ENCODE measurements at places on chromosomes 4 and X.

DNA sequence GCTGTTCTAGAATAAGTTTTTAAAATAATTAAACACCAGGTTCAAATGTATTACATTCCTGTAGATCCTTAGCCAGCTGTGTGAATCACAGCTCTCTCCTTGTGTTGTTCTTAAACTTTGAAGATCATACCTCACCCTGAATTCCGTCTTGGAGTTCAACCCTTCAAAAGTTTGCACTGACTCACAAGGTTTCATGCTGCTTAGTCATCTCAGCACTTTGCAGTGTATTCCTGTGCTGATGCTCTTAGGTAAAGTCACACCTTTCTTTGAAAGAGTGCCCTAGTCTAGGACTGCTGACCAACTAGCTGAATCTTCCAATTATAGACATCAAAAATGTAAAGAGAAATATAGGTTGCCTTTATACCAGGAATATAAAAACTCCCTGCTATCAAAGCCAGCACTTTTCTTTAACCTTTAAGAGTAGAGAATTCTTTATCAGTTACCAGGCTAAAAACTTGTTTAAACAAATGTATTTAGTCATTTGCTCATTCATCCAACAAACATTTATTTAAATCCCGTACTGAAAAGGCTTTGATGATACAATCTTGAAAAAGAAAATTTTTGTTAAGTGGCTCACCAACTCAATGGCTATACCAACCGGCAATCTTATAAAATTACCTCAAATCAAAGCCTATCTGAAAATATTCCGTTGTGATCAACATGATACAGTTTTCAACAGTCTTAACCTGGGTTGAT is 169.7 kb downstream of the RAP1GDS1 start:
- DNase-seq: no peak

- DNase-seq: no peak
Measured at GRCh38 chr4:74659576-74660411, 134.5 kb downstream of the BTC start.

GRCh38 chr4:71867598-71867997 is 83.7 kb upstream of the GC start:
- no peak for DNase-seq

GRCh38 chr4:86908251-86908657 is 16.0 kb upstream of the C4orf36 start:
- DNase-seq: no peak

GRCh38 chr4:162849937-162850336 is 316.8 kb downstream of the NAF1 start:
- no peak for DNase-seq

DNA sequence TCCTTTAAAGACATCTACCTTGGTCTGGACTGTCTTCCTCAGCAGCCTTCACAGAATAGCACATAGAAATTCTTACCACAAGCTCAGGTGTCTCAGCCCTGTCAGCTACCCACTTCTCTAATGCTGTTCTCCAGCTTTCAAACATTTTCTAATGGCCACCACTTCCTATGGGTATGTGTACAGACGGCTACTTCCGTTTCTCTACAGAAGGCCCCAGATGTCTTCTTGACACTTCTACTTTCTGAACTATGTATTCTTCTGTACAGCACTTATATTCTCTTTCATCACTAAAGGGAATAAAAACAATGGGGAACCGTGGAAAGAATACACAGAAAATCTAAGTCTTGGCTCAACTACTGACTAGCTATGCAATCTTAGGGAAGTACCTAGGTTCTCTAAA is 13.3 kb downstream of the OPHN1 start:
- DNase-seq: no peak

DNA sequence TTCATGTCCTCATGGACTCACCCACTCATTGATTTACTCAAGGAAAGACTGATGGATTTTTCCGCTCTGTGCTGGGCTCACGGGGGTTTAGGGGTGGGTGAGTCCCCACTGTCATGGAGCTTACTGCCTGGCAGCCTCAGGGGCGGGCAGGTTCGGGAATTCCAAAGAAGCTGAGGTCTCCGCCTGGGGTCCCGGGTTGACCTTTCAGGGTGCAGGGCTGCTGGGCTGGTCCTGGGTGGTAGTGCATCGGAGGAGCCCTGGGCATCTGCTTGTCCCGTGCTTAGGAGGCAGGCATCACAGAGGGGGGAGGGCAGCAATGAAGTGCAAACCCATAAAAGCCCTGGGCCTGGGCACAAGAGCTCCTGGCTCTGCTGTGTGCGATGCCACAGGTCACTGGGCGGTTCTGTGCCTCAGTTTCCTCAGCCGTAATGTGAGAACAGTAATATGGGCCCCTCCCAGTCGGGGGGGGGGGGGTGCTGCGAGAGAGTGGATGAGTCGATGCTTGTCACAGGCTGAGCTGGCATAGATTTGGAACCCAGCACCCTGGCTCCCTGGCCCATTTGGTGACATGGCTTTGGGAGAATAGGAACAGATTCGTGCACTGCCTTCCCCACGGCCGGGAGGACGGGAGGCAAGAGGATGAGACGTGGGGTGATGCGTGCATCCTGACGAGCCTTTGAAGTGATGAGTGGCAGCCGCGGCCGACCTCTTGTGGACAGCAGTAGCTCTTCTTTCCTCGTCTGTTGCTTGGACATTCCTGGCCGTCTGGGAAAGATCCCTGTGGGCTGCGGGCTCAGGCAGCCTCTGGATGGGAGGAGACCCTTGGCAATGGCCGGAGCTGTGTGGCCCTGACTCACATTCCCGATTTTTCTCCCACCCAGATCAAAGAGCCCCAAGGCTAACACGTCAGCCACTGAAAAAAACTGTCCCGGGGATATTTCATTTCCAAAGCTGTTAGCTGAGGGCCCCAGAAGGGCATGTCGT is 42.0 kb downstream of the PSAPL1 start:
- no peak for DNase-seq

DNA sequence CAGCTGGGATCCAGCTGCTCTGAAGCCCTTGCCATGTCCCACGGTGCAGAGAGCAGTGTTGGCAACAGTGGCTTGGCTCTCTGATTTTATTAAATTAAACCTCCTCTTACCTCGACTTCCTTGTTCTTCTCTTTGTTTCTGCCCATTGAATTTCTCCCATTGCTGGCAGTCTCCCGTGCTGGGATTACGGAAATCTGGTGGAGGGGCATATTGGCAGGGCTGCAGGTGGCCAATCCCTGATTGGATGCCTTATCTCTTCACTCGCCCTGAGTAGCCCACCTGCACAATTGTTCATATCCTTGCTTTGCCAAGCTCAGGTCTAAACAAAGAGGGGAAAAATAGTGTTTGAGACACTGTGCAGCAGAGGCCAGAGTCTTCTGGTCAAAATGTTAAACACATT is 493.9 kb downstream of the TMA16 start:
- no peak for DNase-seq

GRCh38 chrX:39693298-39693697 is 404.5 kb downstream of the BCOR start:
- DNase-seq: no peak

GRCh38 chr4:170940043-170940724 is 850.4 kb upstream of the AADAT start:
- no peak for DNase-seq

- DNase-seq: peak; percentile 92
Measured at GRCh38 chr4:165112368-165113121, at the start of gene TMEM192. TMEM192 (minus strand) TSS chr4:165112860; CDS start chr4:165112773, 87 bp downstream.

GRCh38 chrX:133698298-133698697 is 283.0 kb upstream of the GPC4 start:
- DNase-seq: no peak

DNA sequence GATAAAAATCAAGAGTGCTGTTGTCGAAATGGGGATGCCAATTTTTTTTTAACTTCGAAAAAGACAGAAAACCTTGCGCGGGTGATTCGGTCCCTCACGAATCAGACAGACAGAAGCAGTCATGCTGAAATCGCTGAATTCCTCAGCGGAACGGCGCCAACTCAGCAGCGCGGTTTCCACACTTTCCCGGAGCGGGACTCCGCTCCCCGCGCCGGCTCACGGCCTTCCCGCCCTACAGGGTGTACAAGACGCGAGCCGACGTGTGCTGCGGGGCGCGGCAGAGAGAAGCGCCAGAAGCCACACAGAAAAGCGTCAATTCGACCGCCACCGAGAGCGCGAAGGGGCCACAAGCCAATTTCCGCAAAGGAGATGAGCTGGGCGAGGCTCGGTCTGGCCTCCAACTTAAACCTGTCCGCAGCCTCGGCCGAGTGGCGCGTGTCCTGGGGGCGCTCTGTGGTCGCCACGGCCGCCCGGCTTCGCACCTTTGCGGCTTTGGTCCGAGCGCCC is 1.3 kb downstream of the NEXMIF start:
- no peak for DNase-seq

DNA sequence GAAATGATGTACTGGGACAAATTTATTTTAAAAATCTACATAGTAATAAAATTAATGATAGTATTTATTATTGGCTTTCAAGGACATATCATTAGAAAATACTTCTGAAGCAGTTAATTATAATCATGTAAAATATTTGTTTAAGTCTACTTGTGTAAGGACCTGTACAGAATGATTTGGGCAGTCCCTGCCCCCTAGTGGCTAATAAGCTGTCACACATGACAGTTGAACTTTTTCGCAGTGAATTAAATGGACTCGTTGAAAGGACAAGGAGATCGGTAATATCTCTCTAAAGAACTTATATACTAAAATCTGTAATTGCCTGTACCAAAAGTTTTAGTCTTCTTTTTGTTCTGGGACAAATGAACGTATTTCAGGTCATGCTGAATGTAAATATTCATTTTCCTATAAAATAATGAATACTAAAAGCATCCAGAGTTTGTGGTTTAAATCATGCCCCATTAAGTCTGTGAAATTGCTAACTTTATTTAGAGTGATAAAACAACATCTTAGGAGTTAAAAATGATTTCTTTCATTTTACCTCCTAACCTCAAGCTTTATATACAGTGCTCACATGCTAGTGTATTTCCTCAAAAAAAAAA is 13.6 kb downstream of the EXOC1 start:
- no peak for DNase-seq

DNA sequence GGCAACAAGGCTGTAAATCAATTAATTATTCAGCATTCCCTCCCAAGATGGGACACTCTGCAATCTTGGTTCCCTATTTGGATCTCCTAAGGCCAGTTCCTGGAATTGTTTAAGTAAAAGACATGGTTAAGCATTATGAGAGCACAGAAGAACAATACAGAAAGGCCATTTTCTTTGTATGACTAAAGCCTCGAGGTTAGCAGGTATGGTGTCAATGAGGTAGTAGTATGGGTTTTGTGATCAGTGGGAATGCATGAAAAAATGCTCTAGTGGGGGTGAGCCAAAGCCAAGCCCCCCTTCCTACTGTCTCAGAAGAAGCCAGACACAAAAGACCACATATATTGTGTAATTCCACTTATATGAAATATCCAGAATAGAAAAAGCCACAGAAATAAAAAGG is 61.7 kb upstream of the S100G start:
- no peak for DNase-seq

DNA sequence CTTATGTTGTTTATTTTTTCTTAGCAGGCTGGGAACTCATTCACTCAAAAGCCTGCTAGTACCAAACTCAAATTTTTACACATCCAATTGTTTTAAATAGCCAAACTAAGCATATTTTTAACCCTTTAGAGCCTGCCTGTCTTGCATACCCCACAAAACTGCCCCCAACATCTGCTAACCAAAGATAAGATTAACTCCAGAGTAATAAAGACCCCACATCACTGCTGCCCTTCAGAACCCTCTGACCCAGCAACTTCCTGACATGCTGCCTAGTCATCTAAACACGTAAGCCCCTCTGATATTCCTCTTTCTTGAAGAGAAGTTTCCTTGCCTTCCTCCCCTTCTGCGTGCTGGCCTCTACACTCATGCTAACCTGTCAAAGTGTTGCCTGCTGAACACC is 60.7 kb upstream of the ASB12 start:
- DNase-seq: no peak

DNA sequence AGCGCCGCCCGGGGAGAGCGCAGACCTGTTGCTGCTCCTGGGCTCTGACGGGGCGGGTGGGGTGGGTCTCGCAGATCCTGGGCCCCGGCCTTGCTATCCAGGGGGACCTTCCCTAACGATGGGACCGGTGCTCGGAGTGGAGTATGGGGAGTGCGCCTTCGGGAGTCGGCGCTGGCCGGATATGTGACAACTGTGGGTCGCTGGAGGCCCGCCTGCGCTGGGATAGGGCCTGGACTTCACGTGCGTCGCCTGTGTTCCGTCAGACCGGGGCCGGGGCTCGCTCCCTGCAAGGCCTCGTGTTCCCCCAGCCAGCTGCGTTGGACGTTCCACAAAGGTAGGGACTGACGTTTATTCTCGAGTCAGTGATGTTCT is 1.3 kb downstream of the TBL1X start:
- DNase-seq: no peak

DNA sequence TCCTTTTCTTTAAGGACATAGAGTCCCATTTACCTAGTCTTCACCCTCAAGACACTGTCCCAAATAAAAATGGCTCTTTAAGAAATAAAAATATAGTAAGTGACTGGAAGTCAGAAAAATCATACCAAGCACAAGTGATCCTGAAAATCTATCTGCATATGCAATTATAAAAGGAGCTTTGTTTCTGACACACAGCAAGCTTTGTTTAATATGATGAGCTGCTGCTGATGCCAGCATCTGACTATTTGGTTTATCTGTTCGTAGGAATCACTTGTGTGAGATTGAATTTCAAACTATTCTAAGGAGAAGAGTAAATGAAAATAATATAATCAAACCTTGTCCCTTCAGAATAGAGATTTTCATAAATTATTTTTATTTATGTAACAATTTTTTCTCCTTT is 332.4 kb downstream of the PCDH7 start:
- no peak for DNase-seq

DNA sequence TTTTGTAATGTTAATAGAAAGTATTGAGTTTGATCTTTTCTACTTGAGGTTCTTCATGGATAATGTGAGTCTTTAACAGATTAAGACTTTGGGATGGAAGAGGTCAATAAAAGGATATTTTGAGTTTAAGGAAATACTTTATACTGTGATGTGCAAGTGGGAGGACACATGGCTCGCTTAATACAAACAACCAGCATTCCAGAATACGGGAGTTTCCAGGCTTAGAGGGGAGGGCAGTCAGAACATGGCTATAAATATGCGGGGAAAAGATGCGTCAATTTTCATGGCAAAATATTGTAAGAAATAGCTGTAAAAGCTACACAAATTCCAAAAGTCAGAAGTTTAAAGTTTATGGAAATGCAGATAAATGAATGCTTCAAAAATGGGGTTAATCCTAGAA is 192.3 kb downstream of the AASDH start:
- no peak for DNase-seq

DNA sequence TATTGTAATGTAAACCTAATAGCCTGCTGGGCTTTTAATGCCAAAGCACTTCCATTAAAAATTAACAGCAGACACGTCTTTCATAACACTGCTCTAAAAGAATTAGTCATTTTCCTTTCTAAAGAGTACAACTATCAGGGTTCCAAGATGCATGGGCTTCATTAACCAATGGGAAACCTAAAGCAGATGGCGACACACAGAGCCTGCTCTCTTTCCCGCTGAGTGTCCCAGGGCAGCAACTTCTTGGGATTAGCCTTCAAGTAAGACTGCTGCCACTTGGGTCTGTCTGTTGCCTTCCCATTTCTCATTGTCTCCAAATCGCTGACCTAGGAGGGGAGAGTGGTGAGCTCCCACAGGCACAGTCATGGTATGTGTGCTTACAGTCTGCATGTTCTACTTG is 14.0 kb upstream of the PHKA2 start:
- DNase-seq: no peak

Data from activated CD8-positive, alpha-beta memory T cell treated with anti-CD3 and anti-CD28 coated beads for 1 hour (primary cell).